Stimulated activated CD4-positive, alpha-beta T cell treated with anti-CD3 and anti-CD28 coated beads, Interleukin-4, amount 100 ng/mL, for 24 hours (primary cell): ENCODE measurements at places on chromosomes 4 and X.

GRCh38 chr4:174591243-174592021, 69.1 kb upstream of the HPGD start:
- no peak for DNase-seq

DNA sequence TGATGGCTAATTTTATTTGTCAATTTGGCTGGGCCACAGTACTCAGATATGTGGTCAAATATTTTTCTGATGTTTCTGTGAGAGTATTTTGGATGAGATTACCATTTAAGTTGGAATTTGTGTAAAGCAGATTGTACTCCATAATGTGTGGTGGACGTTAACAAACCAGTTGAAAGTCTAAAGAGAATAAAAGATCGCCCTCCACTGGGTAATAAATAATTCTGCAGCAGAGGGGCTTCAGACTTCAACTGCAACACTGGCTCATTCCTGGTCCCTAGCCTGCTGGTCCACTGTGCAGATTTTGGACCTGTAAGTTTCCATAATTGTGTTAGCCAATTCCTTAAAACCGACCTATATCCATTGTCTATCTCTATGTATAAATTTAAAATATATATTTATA, 540.3 kb downstream of the PCDH18 start:
- no peak for DNase-seq

- DNase-seq = no peak
Observed at GRCh38 chr4:72665171-72665968, 96.3 kb upstream of the ADAMTS3 start.

DNA sequence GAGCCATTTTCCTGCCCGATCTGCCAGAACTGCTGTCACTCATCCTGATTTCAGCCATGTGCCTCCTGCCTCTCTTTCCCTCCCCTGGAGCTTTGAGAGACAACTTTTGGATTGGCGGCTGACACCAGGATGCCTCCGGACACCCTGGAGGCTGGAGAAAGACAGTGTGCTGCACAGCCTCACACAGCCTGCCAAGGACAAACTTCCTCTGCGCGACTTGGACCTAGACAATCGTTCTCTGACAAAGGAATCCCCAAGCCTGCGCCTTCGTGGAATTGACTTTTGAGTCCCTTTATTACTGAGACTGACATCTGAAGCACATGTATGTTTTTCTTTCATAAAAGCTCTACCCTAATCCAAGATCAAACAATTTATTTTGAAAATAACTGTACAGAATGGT, 10.8 kb upstream of the LDB2 start:
- DNase-seq = no peak

DNA sequence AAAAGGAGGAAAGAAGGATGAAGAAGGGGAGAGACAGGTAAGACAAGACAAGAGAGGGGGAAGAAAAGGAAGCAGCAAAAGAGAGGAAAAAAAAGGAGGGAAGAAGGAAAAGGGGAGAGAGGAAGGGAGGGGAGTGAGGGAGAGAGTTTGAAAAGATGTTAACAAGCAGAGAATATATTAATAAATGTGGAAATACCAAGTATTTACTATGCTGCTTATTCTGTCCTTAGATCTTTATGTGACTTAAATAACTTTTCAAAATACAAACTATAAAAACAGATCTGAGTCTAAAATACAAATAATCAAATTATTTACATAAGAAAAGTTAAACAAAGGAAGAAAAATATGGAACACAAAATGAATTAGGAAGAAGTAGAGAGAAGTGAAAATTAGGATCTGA, 18.4 kb upstream of the COX18 start:
- no peak for DNase-seq

DNA sequence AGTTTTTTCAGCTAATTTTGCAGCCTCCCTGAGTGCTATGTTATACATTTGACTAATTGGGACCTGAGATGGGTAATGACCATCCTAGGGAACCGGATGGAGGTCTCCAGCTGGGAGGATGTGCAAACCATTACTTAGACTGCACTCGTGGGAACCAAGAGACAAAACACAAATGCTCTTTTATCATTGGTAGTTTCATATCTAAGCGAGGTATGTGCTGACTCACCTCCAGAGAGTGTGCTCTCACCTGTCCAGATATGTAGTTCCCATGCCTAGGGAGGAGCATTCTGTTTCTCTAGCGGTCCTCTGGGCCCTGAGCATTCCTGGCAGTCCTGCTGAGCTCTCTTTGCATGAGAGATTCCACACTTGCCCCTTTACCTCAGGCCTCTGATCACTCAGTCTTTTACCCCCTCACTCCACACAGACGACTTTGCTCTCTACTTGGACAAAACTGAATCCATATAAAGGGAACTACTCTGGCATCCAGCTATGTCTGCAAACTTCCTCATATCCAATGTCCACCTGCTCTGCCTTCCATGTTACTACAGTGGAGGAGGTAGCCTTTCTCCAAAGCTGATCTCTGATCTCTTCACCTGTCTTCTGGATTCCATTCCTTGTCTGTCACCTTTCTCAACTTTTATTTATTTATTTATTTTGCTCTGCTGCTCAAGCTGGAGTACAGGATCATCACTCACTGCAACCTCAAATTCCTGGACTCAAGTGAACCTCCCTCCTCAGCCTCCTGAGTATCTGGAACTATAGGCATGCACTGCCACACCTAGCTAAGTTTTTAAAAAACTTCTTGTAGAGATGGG, 88.4 kb downstream of the LRP2BP start:
- no peak for DNase-seq

DNA sequence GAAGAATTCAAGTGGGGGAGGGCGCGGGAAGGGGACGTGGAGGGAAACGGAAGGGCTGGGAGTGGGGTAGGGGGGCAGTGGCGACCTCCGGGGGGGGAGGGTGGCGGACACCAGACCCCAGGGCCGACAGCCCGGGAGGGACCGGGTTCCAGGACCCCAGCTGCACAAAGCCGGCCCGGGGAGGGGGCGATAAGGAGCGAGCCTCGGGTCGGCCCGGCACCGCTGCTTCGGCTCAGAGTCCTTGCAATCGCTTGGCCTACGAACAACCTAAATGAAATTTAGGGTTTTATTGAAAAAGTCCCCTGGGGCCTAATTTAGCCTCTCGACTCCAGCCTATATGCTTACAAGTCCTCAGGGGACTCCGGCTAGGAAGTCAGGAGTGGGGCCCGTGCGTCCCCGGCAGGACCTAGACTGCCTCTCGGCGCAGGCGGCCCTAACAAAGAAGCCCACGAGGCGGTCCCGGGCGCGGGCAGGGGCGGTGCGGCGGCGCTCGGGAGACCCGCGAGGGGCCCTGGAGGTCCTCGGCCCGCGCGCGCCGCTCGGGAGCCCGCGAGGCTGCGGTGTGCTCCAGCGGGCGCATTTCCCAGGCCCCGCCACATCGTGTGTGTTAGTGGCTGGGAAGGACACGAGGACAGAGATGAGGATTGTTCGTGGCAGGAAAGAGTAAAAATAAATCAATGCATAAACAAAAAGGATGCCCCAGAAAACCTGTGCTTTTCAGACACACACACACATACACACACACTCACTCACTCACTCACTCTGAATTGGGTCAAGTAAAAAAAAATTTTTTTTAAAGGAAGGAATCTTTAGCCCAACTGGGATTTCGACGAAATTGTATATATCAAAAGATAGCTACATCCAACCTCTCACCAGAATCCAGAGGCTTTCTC, 70.0 kb downstream of the MGST2 start:
- DNase-seq = no peak

DNA sequence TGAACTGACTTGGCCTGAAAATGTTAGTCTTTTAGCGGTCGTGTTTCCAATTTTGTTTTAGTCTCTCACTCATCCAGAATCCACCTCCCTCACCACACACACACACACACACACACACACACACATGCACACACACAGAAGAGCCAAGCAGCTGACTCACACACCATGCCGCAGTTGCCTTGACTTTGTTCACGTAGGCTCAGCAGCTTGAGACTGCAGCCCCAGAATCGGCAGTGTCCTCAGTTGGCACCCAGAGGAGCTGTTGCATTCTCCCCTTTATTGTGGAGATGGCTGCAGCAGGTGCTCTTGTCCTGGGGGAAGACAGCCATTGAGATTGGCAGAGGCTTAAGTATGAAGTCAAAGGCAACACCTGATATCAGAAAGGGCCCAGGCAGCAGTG, 20.9 kb upstream of the XPNPEP2 start:
- DNase-seq = no peak

DNA sequence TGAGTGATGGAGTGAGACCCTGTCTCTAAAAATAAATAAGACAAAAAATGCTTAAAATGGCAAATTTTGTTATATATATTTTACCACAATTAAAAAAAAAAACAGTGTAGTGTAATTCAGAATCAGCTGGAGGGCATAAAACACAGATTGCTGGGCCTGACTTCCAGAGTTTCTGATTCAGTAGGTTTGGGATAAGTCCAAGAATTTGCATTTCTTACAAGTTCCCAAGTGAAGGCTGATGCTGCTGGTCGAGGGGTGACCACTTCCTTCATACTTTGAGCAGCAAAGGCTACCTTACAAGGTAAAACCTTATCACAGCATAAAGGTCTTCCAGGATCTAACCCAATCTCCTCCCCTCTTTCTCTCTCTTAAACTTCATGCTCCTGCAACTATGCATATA, 40.7 kb downstream of the KLHL8 start:
- no peak for DNase-seq

GRCh38 chr4:32798471-32799159, 2078.4 kb downstream of the PCDH7 start:
- DNase-seq = no peak

GRCh38 chr4:173051716-173052115, 116.9 kb upstream of the GALNT7 start:
- DNase-seq = no peak

- DNase-seq = no peak
Observed at GRCh38 chr4:70816894-70817293, 22.8 kb downstream of the GRSF1 start.

- no peak for DNase-seq
Observed at GRCh38 chrX:125319646-125320521, at the start of gene TEX13C. TEX13C (plus strand) TSS chrX:125319871; CDS start chrX:125320120, 249 bp downstream.

DNA sequence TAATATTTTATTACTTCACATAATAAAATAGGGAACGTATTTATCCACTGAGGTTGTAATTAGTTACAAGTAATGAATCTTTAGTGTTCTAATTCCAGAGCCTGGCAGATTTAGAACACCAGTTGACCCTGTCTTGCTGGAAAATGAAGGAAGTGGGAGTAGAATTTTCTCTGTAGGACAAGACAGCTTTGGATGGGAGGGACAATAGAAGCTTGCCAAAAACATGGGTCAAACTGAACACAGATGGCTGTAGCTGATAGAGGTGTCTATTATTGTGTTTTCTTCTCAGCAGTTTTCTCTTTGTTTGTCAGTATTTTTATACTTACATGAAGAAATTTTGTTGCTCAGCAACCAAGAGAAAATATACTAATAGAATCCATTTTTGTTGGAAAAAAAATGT, 20.2 kb downstream of the FAT4 start:
- DNase-seq = no peak

DNA sequence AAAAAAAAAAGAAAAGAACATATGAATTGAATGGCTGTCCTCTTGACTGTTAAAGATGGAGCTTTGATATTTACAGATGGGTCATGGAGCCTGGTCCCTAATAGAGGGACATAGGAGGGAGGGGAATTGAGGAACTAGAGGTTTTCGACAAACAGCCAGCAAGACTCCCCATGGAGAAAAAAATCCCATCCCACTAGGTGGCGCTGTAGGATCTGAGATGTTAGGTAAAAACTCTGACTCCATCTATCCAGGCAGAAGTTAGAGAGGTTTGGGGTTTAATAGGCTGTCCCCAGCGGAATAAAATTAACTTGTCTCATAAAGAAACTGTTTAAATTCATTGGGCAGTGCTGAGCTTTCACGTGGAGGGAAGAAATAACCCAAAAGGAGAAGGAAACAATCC, 45.9 kb downstream of the HMGB2 start:
- DNase-seq = peak; percentile 82
